Activated CD8-positive, alpha-beta memory T cell treated with anti-CD3 and anti-CD28 coated beads, Interleukin-2, amount 10 ng/mL, durations not matched to agents 7 days and 5 days (primary cell): ENCODE measurements at places on chromosomes 12 and 14.

DNA sequence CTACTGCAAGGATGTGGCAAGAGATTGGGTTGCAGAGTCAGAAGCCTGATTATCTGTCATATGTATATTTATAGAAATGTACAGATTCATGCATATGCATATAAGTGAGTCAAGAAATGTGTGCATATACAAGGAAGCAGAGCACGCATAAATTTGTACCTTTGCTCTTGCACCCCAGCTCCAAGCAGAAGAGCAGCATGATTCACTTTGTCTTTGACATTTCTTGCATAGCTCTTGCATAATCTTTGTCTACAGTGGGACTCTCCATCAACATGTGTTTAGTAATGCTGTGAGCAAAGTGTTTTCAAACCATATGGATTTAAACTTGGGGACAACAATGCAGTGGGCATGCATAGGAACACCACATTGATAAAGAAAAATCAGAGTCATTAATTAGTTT, 330.7 kb upstream of the DCN start:
- DNase-seq, result no peak

- DNase-seq, result no peak
Observed at GRCh38 chr14:71338153-71338552, 430.9 kb downstream of the PCNX1 start.

DNA sequence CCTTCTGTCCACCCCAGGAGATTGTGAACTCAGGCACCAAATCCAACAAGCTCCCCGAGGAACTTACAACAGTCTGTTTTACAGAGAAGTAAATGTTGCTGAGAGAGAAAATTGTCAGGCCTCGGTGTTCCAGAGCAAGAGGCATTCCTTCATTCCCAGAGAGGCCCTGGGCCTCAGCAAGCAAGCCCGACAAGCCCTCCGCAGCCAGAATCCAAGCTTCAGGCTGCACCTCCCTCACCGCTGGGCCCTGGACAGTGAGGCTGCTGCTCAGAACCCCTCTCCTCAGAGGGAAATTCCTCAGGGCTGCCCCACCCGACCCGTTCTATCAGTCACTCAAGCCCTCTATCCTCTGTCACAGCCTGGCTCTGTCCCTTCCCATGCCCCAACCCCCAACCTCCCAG, 56.4 kb downstream of the ZFP36L1 start:
- DNase-seq, result no peak

- DNase-seq, result no peak
Observed at GRCh38 chr12:132550014-132550802, 60.2 kb downstream of the LRCOL1 start.

DNA sequence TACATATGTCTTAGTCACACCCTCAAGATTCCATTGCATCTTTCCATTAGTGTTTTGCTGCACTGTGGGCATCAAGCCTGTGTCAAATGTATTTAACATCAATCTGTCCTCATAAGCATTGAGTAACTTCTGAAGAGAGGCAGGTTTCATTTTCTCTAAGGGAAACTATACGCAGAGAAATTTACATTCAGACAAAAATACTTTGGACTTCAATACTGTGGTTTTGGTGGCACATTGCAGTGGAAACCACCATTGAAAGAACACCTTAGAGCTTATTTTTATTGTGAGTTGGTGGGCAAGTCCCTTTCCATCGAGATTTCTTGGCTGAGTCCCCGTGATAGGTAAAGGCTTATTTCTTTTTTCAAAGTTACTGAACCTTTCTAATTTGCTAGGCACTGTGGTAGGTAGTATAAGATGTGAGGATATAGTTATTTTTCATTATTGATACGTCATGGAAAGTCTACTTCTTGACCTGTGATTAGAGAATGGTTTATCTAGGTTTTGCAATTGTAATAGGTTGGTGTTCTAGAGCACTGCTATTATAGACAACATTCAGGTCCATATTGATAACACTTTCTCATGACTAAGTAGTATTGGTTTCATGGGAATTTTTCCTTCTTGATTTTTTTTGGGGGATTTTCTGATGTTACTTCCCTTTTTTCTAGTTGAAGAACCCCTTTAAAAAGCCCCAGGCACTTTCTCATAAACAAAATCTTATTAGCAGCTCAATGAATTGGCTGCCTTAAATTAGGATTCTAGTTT, 81.9 kb downstream of the CFAP54 start:
- DNase-seq, result peak; percentile 40

- DNase-seq, result no peak
Observed at GRCh38 chr14:79584679-79585078, 626.6 kb downstream of the DIO2 start.

- DNase-seq, result peak; percentile 38
Observed at GRCh38 chr14:104390941-104391901, 188.3 kb upstream of the C14orf180 start.

- DNase-seq, result no peak
Observed at GRCh38 chr12:132561427-132562156, 48.8 kb downstream of the LRCOL1 start.

DNA sequence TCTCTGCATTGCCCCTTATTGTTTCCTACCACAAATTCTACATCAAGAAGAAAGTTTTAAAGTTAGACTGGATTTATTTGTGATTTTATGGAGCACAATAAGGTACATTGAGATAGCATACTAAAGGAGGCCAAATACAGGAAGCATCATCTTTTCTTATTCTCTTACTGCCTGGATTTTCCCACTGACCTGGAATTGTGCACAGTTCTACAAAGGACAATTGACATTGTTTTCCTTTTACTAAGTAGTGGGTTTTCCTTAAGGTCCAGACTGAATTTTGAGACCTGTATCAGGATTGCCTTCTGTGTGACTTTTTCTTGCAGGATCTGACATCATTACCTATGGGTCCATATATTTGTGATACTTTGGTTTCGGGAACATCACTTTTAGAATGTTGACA, 18.8 kb upstream of the ZNF140 start:
- no peak for DNase-seq

DNA sequence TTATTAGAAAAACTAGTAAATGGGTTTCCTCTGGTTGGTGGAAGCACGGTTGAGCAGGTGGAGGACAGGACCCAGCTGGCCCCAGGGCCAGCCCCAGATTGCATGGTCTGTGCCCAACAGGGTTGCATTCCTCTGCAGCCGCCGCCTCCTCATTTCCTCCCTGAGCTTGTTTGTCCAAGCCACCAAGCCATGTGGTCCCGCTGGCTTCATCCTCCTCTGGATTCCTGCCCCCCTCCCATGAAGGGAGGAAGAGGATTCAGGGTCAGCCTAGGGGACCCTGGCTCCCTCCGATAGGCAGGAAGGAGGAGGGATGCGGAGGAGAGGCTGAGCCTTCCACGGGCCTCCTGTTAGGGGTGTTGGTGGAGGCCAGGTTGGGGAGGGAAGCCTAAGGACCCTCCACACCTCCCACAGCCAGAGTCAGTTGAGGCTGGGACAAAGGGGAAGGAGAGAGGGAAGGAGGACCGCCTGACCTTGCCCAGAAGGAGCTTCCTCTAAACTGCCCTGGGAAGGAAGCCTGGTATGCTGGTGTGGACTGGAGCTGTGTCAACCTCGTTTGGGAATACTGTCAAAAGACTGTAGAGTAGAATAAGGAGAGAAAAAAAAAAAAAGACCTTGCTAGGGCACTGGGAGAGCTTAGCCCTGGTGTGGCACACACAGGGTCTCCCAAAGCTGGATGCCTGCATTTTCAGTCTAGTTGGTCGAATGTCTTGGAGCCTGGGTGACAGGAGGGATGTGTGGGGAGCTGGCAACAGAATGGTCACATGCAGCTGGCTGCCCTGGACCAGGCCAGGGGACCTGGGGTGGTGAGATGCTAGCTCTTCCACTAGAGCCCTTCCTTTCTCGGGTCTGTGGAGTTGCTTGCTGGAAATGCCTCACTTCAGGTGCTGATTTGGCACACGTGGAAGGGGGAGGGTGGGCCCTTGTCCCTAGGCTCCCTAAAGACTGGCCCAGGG, 42.4 kb downstream of the PLEKHG3 start:
- no peak for DNase-seq
